GM12878 (cell line): ENCODE measurements at places on chromosomes 7 and 10. TPM values are rescaled to one million over a fixed set of nuclear protein-coding genes. Genes with fewer than 3 reads are reported as not detected.
A peak's percentile ranks its signal among the peaks of the same experiment; 100 is the strongest.

GRCh38 chr7:121376979-121377378 lies 19.1 kb downstream of the FAM3C start:
- DNase-seq: no peak

DNA sequence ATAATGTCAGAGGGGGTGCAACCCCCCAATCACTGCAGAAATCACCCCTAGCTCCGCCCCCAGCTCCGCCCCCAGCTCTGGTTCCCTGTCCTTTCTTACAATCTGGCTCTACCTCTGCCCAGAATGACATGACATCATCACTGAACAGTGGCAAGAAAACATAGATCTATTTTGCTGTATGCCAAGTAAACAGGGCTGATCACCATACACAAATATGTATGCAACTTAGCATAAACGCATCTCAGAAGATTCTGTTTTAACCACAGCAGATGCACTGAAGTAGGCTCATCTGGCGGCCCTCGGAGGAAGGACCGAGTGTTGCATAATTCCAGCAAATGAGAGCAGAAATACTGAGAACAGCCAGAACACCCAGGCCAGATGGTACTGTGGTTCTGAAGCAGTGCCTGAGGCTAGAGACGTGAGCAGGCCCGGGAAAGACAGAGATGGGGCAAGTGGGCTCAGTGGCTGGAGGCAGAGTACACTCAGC lies 293.3 kb upstream of the KLF14 start:
- DNase-seq: no peak

- no peak for DNase-seq
These were observed 28.2 kb downstream of the UBE2H start for GRCh38 chr7:129924602-129925001.

DNA sequence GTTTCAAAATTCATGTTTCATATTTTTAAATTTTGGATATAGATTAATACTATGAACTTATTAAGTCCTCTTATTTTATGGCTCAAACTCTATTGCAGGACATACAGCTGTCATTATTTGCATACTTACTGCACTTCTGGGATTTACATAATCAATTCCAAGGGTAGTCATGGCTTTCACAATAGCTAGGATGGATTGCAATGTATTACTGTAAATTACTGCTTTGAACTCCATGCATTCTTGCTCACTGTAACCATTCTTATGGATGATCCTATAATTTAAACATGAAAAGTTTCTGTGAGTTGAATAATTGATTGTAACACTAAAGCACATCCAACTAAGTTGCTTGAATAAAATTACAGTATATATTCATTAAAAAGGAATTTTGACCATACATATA lies 23.5 kb downstream of the GNAT3 start:
- DNase-seq: no peak

- DNase-seq: no peak
These were observed 229.6 kb downstream of the NSUN6 start for GRCh38 chr10:18421726-18422293.

DNA sequence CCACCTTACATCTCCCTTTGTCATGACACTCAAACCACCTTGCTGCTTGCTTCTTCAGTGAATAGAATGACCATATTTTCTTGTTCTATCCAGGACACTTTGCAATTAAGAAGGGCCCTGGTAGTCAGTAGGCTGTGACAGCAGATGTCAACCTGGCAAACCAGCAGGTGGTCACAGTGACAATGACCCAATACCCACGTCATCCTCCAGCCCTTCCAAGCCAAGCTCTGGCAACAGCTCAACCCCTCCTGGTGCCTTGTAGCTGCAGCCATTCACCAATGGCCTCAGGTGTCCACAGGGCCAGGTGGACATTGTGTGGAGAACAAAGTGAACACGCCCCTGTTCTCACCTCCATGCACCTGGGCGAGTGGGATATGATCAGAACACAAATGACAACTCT lies 87.6 kb upstream of the MACROH2A2 start:
- DNase-seq: no peak

DNA sequence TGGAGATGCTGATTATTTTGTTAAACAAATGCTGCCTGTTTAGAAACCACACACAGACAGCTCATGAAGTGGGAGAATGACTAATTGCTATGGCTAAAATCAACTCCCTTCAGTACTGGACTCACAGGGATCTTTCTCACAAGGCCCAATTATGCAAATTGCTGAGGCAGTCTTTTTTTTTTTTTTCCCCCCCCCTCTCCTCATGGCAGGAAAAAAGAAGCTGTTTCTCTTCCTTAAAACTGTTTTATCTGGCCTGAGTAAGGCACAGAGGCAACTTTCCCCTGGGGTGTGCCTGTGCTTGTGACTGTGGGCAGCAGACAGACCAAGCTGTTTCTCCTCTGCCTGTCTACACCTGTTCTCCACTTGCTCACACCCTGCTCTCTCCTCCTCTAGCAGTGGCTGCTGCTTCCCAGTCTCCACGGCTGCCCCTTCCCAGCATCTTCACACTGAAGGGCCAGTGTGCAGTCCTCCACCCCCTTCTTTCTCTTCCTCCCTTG lies 65.4 kb upstream of the STEAP1B start:
- peak; percentile 45 for DNase-seq

The FAM241B gene
- total RNA-seq: 0.37 and 0.62 TPM in 2 replicates

The CC2D2B gene
- total RNA-seq: 0.72 and 0.80 TPM in 2 replicates

The SPDYE6 gene
- total RNA-seq: not detected in 2 replicates

The HOXA7 gene
- total RNA-seq: not detected in 2 replicates
